Activated CD4-positive, alpha-beta T cell treated with anti-CD3 and anti-CD28 coated beads for 1 hour (primary cell): ENCODE measurements at places on chromosomes 3 and 15.

DNA sequence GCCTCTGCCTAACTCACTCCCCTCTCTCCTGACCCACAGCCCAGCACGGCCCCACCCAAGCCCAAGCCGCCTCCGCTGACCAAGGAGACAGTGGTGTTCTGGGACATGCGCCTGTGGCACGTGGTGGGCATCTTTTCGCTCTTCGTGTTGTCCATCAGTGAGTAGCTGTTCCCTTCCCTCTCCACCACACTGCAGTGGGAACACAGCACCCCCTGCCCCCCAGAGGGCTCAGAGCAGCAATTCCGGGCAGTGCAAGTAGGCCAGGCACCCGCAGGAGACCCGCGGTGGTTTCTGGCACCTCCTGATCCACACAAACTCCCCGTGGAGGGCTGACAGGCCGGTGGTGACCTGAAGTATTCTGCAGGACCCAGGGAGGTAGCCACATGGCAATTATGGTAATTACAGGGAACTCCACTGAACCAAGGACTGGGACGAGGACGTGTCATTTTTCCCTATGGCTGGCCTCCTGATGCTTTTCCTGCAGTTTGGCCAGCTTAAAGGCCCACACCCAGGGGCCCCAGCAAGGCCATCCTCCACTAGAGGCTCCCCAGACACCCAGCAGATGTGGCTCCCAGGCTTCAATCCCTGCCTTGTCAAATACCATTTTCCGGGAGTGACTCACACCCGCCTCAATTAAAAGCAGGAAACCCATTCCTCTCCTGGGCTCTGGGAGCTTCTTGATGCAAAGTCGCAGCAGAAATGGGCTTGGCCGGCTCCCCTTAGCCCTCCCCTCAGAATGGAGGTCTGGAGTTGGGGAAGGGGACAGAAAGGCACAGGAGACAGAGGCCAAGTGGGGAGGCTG is 4.8 kb downstream of the TMIE start:
- no peak for DNase-seq

GRCh38 chr3:43285644-43286043 is 696 bp upstream of the SNRK start:
- no peak for DNase-seq

- DNase-seq = no peak
These were observed 160.7 kb downstream of the BBX start for GRCh38 chr3:107683447-107683846.

- DNase-seq = no peak
These were observed 11.7 kb downstream of the ISG20 start for GRCh38 chr15:88650556-88650955.

GRCh38 chr15:56327721-56328502 is 37.3 kb upstream of the TEX9 start:
- DNase-seq = no peak

- no peak for DNase-seq
These were observed 165.4 kb downstream of the MBNL1 start for GRCh38 chr3:152434142-152434541.

DNA sequence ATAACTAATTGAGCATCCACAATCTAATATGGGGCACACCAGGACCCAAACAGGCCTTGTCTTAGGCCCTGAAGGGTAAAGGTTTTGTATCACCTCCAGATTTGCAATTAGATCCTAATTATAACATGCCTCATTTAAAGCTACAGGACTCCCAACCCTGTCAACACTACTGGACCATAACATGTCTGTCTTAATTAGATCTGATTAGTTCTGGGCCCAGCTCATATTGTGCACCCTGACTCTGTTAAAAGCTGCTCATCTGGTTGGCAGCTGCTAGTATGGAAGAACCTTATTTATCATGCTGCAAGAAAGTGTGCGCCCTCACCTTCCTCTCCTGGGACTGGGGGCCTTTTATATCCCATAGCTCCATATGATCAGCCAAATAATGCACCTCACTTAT is 457.8 kb downstream of the ROBO1 start:
- no peak for DNase-seq

GRCh38 chr3:77541203-77541922 is 501.5 kb downstream of the ROBO2 start:
- DNase-seq = no peak

DNA sequence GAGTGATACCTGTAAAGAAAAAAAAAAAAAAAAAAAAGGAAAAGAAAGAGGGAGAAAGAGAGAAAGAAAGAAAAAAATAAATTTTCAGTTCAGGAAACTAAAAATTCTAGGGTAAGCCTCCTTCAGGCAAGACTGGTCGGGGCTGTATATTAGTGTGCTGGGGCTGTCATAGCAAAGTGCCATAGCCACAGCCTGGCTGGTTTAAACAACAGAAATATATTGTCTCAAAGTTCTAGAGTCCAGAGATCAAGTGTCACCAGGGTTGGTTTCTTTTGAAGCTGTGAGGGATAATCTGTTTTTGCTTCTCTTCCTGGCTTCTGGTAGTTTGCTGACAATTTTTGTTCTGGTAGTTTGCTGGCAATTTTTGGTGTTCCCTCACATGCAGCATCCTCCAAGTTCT is 48.4 kb upstream of the SLC25A26 start:
- no peak for DNase-seq

GRCh38 chr3:24004171-24004938 is 59.3 kb downstream of the NR1D2 start:
- no peak for DNase-seq

GRCh38 chr3:28598165-28598564 is 249.5 kb upstream of the AZI2 start:
- DNase-seq = no peak

- no peak for DNase-seq
These were observed 199.1 kb upstream of the ZPLD1 start for GRCh38 chr3:102235679-102236078.

DNA sequence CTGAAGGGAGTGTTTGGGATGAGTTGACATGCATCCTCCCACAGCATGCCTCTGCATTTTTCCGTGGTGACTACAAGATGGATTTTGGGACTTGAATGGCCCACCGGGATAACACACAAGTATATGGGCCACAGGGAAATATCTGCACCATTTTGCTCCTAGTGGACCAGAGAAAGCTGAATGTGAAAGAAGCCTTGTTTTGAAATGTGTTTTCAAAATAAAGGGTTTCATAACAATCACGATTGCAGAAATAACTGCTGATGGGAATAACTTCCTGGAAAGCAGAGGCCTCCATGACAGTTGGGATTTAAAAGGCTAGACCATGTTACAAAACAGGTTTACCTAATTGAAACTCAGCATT is 77.5 kb upstream of the PRR23C start:
- DNase-seq = no peak

DNA sequence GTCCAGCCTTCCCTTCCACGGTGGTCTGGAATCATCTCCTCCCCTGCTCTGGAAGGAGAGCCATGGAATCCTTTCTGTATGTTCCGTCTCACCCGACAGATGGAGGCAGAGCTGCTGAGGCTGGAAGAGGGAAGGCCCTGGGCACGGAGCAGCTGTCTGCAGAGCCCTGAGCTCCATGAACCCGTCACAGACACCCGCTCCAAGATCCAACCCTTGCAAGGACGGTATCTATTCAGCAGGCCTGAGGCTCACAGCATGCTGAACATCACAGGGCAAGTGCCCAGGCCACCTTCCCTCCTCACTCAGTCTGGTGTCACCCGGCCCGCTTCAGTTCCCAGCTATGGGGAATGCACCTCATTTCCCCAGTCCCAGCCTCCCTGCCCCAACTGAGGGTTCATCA is 103.9 kb downstream of the LRIG1 start:
- no peak for DNase-seq

GRCh38 chr3:49709852-49710251 is 9.6 kb downstream of the AMIGO3 start:
- no peak for DNase-seq
